Stimulated activated CD4-positive, alpha-beta T cell treated with anti-CD3 and anti-CD28 coated beads, Interleukin-1b, Interleukin-23, amount 100 ng/mL, for 4 hours (primary cell): ENCODE measurements at places on chromosomes 5 and 9.

DNA sequence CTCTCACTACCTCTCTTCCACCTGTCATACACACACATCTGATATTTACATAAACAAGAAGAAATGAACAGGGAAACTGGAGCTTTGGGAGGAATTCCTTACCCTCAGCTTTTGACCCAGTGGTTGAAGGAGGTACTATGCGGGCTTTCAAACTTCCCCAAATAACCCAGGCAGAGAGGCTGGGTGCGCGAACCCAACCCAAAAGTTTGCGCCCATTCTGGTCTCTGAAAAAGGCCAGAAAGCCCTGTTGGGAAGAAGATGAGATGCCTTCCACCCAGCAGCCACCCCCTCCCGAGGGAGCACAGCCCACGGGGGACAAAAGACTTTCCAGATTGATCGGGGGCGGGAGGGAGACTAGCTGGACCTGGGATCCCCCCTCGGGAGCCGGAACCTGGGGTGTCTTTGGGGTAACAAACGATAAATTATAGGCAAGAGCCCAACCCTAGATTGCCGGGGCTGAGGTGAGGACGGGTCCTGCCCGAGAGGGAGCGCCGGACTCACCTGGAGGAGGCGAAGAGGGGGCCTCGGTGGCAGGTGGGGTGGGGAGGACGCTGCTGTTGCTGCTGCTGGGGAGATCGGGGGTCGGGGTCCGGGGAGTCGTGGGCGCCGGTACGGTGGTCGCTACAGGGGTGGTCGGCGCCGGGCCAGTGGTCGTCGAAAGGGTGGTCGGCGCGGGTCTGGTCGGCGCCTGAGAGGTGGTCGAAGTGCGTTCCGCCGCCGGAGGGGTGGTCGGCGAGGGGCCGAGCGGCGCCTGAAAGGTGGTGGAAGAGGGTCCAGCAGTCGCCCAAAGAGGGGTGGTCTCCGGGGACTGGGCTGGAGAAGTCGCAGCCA, 798 bp downstream of the MEGF9 start:
- no peak for DNase-seq

DNA sequence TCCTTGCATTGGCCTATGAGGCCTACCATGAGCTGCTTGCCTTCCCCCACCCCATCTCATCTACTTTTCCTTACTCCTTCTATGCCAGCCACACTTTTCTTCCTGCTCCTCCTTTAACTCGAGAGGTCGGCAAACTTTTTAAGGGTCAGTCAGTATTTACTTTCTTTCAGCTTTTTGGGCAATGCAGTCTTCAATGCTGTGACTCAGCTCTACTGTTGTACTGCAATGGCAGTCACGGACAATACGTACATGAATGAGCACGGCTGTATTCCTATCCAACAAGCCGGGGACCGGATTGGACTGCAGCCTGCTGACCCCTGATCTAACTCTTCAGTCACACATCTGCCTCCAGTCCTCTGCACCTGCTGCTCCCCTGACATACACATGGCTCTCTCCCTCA, 602 bp upstream of the ACTL7A start:
- no peak for DNase-seq

GRCh38 chr5:31888564-31888963, 249.6 kb downstream of the PDZD2 start:
- no peak for DNase-seq

- DNase-seq = no peak
These were observed 684.0 kb upstream of the ACO1 start for GRCh38 chr9:31700252-31701045.

DNA sequence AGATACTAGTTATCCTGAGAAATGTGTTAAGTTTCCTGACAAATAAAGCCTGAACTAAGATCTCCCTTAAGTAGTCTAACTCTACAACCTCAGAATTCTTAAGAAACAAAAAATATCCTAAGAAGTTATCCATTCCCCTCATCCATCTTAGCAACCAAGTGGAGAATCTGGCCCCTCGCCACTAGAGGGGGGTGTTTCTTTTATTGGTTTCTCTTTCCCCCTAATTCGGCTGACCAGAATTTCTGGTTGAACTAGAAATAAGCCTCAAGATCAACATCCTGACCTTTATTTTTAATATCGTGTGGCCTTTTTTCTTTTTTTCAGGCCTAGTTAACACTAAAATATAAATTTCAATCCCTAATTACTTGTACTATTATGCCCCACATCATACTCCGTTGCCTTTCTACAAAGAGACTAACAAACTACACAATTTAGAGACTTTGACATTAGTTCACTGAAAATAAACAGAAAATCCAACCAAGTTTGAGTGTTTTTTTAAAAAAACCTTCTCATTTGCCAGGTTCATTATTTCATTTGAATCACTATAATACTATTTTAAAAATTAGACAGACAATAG, 14.3 kb upstream of the NR4A3 start:
- DNase-seq = peak; percentile 39
